ENCODE measurements at places on chromosomes 7 and 10.

GRCh38 chr10:71963351-71964097 lies 671 bp upstream of the CHST3 start:
- DNase-seq = no peak

- DNase-seq = no peak
These were observed 39.8 kb downstream of the WBP1L start for GRCh38 chr10:102783568-102783967.

- DNase-seq = peak; percentile 80
These were observed 23.9 kb upstream of the SEPHS1 start for GRCh38 chr10:13371897-13372470.

GRCh38 chr7:114785496-114785895 lies 136.4 kb upstream of the MDFIC start:
- no peak for DNase-seq

- DNase-seq = no peak
These were observed 16.4 kb downstream of the CARD11 start for GRCh38 chr7:3027005-3027845.

DNA sequence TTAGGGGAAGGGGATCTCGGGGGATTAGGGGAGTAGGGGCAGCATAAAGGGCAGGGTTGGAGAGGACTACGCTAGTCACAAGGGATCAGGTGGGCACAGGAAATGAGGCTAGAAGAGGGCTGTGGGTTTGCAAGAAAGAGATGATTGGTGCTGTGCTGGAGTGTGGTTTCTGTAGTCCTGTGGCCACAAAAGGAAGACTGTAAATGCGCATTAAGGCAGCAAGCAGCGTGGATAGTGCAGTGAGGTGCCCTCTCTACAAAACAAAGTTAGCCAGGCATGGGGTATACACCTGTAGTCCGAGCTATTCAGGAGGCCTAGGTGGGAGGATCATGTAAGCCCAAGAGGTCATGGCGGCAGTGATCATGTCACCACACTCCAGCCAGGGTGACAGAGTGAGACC lies 212.1 kb downstream of the MLLT10 start:
- no peak for DNase-seq

DNA sequence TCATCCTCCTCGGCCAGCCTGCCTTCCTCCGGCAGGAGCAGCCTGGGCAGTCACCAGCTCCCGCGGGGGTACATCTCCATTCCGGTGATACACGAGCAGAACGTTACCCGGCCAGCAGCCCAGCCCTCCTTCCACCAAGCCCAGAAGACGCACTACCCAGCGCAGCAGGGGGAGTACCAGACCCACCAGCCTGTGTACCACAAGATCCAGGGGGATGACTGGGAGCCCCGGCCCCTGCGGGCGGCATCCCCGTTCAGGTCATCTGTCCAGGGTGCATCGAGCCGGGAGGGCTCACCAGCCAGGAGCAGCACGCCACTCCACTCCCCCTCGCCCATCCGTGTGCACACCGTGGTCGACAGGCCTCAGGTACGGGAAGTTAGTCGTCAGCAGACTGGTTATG lies 21.1 kb downstream of the BAG3 start:
- DNase-seq = no peak

DNA sequence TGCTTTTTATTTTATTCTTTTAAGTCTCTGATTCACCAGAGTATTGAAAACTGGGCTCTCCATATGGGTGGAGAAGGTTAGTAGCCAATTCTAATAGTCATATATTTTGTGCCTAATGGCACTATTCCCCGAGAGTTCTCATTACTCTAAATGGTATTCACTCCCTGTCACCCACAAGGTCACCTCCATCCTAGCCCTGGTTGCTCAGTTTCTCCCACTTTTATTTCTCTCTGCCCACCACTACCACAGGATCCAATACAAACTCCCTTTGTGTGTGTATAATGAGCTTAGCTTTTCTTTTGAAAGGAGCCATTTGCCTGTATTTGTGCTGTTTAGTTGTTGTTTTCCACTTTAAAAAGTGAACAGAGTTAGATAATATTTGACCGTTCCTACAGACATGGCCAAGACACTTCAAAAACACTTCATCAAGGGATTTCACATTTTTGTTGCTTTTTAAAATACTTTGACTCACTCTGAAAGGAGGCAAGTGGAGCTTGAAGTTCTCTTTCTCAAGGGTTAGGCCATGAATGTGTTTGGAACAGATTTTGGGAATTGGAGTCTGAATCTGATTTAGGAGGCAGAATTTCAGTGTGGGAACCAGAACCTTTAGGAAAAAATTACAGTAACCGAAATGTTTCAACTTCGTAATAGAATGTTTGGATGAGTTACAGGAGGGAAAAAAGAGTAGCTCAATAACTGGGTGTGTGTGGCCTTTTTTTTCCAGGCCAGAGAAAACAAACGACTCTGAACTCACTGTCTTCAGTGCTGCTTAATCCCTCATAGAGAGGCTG lies 321.3 kb downstream of the BICC1 start:
- no peak for DNase-seq

GRCh38 chr10:125812128-125812750 lies 10.8 kb downstream of the UROS start:
- DNase-seq = no peak

DNA sequence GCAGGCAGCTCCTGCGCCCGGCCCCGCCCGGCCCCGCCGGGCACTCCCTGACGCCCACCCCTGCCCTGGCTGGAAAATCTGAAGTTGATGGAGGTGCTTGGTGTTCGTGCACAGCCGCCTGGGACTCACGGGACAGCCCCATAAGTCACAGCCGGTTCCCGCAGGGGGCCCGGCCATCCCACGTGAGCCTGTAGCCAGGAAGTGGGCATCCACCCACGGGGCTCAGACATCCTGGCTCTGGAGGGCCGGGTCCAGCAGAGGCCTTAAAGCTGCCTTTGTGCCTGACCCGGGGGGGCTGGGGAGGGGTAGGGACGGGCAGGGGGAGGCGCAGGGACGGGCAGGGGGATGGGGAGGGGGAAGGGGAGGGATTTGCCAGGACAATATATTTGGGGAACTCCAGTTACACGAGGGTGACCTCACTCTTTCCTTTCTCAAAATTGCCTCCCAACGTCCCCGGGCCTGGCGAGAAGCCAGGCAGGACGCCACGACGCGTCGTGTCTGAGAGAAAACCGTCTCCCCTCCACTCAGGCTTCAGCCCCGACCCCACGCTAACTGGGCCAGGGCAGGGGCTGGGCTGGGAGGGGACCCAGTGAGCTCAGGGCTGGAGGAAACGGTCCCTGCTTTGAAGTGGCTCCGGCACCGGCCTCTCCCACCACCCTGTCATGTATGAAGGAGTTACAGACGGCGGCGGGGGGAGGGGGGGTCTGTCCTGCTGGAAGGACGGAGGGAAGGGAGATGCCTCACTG lies 82.1 kb upstream of the PDGFA start:
- DNase-seq = no peak

GRCh38 chr10:8040651-8041050 lies 13.8 kb upstream of the GATA3 start:
- no peak for DNase-seq

DNA sequence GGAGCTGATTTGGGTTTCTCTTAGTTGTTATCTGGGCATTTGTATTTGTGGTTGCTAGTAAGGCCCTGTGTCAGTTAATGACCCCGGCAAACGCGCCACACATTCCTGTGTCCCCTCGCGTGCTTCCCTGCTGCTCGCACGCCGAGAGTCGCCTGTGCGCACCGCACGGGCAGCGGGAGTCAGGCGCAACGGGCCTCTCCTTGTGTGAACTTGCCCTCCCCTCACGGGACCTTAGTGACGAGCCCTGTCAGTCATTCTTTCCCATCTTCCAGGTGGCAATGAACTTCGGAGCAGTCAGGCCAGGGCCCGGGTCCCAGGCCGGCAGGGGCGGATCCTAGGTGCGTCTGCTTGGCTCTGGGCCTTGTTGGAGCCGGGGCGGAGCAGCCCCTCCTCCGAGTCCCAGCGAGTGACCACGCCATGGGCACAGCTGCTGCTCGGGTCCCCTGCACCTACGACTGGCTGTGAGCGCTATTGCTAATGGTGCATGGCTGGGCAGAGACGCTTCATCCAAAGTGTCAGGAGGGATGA lies 12.4 kb upstream of the PRKAR1B start:
- no peak for DNase-seq

Data from H54 (cell line).